ENCODE measurements at places on chromosomes 3 and 15.

DNA sequence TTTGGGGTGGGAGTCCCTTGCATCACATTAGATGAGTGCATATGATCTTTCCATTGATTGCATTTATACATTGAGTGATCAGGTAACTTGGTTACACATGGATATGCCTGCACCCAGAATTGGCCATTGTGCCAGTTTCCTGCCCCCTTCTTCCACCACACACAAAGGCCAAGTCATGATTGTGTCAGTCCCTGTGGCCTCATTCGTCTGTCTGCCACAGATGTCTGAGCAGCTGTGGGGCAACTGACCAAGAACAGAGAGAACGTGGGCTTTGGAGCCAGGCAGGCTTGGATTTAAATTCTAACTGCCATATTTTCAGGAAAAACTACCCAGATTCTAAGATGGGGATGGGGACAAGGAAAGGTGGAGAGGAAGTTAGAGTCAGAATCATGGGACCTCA, 27.0 kb downstream of the CCNL1 start:
- no peak for DNase-seq

GRCh38 chr3:130519754-130520153, 2.8 kb downstream of the COL6A6 start:
- no peak for DNase-seq

DNA sequence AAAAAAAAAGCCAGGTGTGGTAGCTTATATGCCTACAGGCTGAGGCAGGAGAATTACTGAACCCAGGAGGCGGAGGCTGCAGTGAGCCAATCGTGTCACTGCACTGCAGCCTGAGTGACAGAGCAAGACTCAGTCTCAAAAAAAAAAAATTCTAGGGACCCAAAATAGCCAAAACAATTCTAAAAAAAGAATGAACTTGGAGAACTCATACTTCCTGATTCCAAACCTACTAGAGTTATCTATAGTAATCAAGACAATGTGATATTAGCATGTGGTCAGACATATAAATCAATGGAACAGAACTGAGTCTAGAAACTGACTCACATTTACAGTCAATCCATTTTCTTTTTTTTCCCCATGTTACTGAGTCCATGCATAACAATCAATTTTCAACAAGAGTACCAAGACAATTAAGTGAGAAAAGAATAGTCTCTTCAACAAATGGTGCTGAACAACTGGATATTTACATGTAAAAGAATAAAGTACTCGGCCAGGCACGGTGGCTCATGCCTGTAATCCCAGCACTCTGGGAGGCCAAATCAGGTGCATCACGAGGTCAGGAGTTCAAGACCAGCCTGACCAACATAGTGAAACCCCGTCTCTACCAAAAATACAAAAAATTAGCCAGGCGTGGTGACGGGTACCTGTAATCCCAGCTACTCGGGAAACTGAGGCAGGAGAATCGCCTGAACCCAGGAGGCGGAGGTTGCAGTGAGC, 11.9 kb downstream of the PRKAR2A start:
- no peak for DNase-seq

- DNase-seq = peak; percentile 61
Observed at GRCh38 chr3:194587438-194587931, 45.7 kb downstream of the TMEM44 start.

DNA sequence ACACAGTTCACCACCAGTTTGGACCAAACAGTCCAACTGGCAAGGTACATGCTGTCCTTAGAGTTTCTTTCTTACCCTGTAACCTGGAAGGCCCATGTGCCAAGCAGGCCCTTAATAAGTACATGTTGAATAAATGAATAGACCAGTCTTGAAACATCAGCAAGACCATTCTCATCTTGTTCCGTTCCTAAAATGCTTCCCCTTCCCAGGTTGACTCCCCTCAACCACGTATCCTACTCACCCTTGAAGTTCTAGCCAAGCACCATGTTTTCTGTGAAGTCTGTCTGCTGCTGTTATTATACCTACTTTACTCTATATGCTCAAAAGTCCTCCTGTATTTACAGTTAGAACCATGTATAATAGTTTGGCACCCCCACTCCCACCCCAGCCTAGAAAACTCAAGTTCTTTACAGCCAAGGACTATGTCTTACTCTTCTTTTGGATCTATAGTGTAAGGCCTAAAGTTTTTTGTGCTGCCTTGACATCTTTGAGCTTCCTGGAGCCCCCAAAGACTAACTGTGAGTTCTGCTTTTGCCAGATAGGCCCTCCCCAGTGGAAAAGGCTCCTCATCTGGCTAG, 49.2 kb upstream of the SSR3 start:
- DNase-seq = no peak

- peak; percentile 19 for DNase-seq
Observed at GRCh38 chr3:169575381-169575780, 88.1 kb downstream of the MECOM start.

DNA sequence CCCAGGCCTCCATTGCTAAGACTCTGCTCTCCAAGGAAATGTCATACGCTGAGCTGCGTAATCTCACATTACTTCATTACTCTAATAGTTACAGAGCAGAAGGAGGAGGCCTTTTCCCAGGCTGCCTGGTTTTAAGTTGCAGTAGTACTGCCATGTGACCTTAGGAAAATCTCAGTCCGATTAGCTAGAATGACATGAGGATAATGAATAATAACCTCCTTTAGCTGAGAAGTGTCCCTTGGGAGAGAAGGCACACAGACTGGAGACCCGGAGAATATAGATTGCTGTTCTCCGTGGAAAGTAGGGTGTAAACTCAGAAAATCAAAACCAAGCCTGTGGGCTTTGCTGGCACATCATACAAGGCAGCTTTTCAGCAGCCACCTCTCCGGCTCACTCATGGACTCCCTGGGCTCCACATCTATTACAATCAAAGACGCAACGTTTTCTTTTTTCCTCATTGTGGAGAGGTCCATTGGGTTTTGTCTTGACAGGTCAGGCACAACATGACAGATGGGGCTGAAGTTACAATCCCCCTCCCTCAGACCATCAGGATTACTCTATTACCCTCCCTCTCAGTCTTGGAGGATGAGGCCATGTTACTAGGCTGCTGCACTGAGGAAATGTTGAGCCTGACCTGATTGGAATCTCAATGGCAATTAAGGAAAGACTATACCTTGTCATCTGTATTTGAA, 134.8 kb upstream of the MB21D2 start:
- DNase-seq = no peak

- DNase-seq = peak; percentile 79
Observed at GRCh38 chr3:185813205-185813604, 11.6 kb downstream of the IGF2BP2 start.

- no peak for DNase-seq
Observed at GRCh38 chr3:95442766-95443165, 1371.6 kb upstream of the EPHA6 start.

GRCh38 chr15:77837649-77838025, 204.9 kb upstream of the LINGO1 start:
- DNase-seq = no peak

DNA sequence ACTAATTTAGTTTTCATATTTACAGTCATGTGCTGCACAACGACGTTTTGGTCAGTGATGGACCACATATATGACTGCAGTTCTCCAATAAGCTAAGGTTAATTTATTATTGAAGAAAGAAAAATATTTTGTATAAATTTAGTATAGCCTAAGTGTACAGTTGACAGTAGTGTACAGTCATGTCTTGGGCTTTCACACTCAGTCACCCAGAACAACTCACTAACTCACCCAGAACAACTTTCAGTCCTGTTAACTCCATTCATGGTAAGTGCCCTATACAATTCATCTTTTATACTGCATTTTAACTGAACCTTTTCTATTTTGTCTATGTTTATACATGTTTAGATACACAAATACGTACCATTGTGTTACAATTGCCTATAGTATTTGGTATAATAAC, 3.8 kb upstream of the GABRR3 start:
- DNase-seq = no peak

- peak; percentile 61 for DNase-seq
Observed at GRCh38 chr3:169966951-169967915, 626 bp downstream of the SEC62 start.

GRCh38 chr3:189458528-189458927, 172.7 kb upstream of the TP63 start:
- DNase-seq = peak; percentile 9

DNA sequence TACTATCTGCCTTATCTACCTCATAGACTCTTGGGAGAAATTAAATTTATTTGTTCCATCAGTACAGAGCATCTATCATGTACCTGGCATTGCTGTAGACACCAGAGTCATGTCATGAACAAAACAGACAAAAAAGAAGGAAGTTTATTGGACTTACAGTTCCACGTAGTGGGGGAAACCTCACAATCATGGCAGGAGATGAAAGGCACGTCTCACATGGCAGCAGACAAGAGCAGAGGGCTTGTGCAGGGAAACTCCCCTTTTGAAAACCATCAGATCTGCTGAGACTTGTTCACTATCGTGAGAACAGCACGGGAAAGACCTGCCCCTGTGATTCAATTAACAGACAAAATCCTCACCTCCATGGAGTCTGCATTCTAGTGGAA, 25.6 kb upstream of the ACAP2 start:
- no peak for DNase-seq

GRCh38 chr3:177295116-177295515, 97.8 kb upstream of the TBL1XR1 start:
- DNase-seq = no peak

GRCh38 chr15:48266024-48266689, 60.1 kb downstream of the SLC12A1 start:
- no peak for DNase-seq

- DNase-seq = no peak
Observed at GRCh38 chr15:95958382-95958781, 372.1 kb upstream of the NR2F2 start.

DNA sequence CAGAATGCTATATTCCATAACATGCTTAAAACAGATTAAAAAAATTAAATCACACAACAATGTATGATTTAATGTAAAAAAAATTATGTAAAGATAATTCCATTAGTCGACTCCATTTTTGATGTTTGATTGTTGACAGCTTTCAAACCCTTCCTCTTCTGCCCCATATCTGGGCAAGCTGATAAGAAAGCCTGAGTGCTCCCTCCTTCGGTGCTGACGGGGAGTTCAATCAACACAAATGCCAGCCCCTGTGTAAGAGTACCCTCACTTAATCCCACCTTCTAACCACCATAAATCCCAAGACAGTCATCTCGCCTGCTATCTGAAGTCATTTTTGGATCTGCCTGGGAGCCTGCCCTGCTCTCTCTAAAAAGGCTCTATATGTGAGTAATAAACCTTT, 59.8 kb upstream of the IP6K2 start:
- no peak for DNase-seq

GRCh38 chr3:129343643-129344360, 65.1 kb downstream of the HMCES start:
- DNase-seq = no peak

DNA sequence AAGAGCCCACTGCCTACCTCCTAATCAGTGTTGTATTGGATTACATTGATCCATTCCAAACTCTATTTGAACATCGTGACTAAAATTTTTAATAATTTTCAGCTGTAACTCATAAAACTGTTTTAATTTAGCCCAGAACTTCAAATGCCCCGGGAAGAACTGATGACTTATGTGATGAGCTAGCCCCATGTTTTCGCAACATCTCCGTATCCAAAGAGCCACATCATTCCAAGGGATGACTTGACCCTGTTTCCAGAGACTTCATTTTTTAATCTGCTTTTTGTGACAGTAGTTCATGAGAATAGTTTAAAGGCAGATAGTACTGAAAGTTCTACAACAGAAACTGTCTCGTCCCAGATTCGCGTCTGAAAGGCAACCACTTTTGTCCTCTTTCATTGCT, 97.4 kb downstream of the STAC start:
- DNase-seq = peak; percentile 81

- DNase-seq = no peak
Observed at GRCh38 chr3:53065841-53066480, 20.1 kb upstream of the SFMBT1 start.

- DNase-seq = no peak
Observed at GRCh38 chr3:185711255-185711870, 113.5 kb downstream of the IGF2BP2 start.

GRCh38 chr3:42140665-42141203, 49.6 kb downstream of the TRAK1 start:
- DNase-seq = no peak

DNA sequence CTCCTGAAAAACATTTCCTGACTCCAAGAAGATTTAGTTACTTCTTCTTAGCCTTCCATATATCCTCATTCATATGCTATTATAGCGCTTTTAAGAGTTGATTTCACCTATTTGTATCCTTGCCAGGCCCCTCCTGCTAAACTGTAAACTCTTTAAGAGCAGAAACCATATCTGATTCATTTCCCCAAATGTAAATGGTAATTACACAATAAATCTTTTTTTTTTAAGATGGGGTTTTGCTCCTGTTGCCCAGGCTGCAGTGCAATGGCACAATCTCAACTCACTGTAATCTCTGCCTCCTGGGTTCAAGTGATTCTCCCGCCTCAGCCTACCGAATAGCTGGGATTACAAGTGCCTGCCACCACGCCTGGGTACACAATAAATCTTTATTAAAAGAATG, 4.5 kb downstream of the DLEC1 start:
- no peak for DNase-seq

DNA sequence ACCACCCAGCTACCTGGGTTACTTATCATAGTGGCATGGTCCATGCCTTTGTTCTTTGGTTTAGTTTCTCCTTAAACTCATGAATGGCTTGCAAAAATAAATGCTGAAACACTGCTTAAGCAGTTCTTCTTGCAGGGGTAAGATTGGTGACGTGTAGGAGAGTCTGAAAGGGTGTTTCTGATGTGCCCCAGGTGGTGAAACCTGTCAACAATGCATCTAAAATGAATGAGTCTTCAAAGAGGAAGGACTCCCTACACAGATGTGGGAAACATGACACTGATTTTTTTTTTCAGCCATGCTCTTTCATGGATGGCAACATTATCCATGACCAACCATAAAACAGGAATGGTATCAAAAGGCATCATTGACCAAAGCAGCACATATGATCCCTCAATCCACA, 72.0 kb downstream of the KCNH8 start:
- no peak for DNase-seq

- peak; percentile 57 for DNase-seq
Observed at GRCh38 chr3:58646503-58646902, 20.1 kb downstream of the FAM3D start.

DNA sequence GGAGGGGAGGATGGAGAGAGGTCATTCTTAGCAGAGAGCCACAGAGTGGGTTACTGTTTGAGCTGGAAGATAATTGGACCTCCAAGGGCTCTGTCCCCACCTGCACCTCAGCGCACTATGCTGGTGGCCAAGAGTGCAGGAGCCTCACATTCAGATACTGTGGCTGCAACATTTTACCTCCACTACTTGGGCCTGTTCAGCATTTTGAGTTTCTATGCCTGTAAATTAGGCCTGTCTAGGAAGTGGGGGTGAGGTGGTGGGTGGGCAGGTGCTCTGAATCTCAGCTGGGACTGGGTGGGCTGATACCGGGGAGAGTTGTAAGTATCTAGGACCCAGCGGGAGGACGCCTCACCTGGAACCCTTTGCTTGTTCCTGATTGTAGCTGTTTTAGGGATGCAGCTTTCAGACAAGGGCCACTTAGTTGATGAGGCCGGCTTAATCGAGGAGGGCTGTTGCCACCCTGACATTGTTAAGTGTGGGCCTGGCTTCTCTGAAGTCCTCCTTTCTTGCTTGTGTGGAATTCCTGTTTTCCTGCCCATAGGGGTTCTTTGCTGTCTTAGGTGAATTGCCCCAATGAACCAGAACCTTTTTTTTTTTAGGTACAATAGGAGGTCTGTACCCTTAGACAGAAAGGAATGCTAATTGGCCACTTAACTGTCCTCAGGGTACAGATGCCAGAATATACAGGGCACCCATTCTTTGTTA, 83.8 kb downstream of the SMAD3 start:
- no peak for DNase-seq

GRCh38 chr3:4739289-4740236, 239.7 kb upstream of the BHLHE40 start:
- no peak for DNase-seq

GRCh38 chr15:40053079-40053830, 14.3 kb upstream of the SRP14 start:
- DNase-seq = no peak
